ENCODE measurements at places on chromosomes 2 and 18.

DNA sequence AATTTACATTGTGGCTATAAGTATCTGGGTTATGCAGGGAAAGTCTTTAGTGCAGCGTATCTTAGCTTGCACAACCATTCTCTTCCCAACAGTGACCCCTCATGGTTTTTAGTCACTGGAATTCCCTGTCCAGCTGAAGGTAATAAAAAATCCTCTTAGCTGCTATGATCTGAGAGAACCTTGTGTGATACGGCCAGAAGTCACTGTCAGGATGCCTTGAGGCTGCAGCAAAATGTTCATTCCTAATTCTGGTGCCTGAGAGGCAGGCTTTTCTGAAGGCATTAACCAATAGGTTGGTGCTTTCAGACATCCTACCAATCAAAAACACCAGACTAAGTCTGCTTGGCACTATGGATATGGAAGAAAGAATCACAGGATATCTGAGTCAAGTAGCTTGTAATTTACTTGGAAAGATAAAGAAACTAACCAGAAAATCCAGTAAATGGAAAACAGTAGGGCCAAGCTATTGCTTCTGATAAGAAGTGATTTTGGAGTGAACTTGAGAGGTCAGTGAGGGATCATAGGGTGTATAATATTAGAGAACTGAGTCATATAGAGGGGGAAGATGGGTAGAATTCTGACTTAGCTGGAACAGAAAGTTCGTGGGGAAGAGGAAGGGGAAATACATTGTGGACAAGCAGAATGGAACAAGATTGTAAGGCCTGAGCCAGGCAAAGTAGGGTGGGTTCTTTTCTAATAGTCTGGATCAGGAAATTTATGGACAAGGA is 89.0 kb upstream of the SLC14A2 start:
- DNase-seq: no peak

GRCh38 chr18:27996801-27997272 is 180.1 kb downstream of the CDH2 start:
- no peak for DNase-seq

- peak; percentile 5 for DNase-seq
These were observed 784.8 kb upstream of the CDH2 start for GRCh38 chr18:28961669-28962228.

GRCh38 chr18:7168408-7168807 is 50.8 kb upstream of the LAMA1 start:
- DNase-seq: no peak

DNA sequence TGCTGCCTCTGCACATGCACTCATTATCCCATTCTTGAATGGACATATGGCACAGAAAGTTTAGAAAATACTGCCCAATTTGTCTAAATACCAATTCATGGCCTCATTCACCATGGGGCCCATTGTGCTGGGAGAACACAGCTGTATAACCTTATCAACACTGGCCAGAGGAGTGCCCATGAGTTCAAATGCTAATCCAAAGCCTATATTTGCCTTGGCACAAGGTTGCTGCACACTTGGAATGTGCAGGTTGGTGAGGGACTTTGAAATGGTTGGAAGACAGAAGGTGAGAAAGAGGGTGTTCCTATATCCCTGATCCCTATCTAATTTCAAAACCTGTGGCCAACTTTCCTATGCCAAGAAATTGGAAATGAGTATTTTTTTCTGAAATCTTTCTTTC is 693.9 kb upstream of the ID2 start:
- no peak for DNase-seq

DNA sequence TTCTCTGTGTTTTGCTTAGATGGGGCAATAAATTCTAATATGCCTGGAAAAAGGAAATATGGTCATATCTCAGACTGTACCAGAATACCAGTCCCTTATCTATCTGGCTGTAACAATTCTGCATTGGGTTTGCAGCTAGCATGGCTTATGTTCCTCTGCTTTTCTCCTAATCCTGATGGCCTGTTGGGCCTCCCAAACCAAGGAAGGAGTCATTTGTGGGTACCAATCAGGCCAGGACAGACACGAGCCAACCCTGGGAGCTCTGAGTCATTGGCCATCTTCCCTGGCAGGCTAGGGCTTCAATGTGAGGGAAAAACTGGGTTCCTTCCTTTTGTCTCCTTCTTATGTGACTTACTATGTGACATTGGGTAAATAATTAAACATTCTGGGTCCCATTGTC is 12.0 kb downstream of the SMARCAL1 start:
- DNase-seq: no peak

DNA sequence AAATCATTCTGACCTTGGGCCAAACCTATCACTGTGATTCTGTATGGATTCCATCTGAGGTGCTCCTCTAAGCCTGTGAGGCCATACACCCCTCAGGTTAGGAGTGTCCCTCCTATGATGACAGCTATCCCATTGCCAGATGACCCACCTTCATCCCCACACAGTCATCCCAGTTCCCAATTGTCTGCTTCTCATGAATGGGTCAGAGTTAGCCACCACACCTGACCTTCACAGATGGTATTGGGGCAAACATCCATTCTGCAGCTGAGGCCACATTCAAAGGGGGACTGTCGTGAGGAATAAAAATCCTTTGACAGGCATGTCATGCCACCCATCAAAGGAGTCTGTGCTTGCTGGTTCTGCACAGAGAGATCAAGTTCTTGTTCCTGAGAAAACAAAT is 155.2 kb downstream of the AGPS start:
- no peak for DNase-seq

- no peak for DNase-seq
These were observed 45.5 kb downstream of the ARHGEF4 start for GRCh38 chr2:130882111-130882690.

- no peak for DNase-seq
These were observed 102.4 kb downstream of the MBP start for GRCh38 chr18:77030201-77030600.

Measured in GF-D8 (cell line).